SJSA1 (cell line): ENCODE measurements at places on chromosomes 4 and X.

GRCh38 chr4:5750052-5750945 is 39.3 kb downstream of the EVC start:
- no peak for DNase-seq

DNA sequence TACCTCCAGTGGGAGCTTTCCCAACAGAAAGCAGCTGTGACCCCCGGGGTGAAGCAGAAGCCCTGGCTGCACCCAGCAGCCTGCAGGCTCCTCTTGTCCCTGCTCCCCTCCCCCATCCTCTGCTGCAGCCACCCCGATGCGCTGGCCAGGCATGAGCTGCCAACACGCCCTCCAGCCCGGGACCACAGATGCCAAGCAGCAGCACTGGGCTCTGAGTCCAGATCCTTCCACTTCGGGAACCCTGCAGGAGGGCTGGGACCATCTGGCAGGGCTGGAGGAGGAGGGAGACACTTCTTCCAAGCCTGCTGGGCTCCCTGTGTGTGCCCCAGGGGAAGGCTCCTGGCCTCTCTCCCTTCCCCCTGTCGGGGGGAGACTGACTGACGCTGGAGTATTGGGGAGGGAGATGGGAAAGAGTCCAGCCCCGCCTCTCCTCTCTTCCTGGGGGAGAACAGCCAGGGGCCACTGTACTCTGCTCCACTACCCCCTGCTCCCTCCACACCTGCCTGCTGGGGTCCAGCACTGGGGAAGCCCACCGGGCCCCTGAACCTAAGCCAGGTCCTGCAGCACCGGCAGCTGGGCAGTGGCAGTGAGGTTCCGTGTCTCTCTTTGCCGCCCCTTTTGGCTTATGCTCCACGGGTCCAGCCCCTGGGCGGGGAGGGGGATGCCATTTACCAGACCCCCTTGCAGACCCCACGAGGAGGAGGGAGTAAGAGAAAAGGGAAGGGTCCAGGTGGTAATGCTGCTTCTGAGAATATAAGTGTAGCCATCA is 55.7 kb downstream of the PPP2R2C start:
- DNase-seq, result no peak

GRCh38 chr4:41052287-41052686 is 162.1 kb downstream of the APBB2 start:
- DNase-seq, result no peak

DNA sequence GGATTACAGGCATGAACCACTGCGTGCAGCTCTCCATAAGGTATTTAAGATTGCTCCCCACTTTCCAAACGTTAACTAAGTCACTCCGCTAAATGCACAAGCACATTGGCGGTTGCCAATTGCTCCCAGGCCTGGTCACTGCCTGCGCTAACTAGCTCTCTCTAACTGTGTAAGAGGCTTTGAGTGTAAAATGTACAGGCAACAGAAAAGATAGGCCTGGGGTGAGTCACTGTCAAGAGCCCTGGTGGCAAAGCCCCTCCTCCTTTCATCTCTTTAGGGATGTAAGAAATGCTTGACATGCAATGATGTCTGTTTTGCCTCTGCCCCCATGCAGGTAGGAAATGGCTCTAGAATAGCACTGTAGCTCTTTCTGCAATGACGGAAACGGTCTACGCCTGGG is 329.7 kb upstream of the GATB start:
- no peak for DNase-seq

DNA sequence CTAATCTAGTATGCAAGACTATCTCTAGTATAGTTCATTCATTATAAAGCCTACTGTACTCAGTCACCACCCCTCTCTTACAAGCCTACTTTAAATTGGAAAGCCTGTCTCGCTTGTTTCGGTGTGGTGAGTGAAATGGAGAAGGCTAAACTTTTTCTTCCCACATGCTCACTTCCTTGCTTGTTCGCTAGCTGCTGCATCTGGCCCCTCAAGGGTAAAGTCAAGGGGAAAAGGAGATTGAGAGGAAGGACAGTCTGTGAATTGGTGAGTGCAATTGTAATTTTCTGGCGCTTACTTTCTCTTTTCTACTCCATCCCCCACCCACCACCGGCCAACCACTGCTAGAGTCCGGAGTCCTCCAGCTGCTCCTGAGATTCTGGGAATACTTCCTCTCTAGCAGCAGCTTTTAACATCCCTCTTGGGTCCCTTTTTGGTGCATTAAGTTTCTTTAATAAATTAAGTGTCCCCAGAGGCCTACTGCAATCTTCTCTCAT is 12.1 kb upstream of the ARAP2 start:
- no peak for DNase-seq

DNA sequence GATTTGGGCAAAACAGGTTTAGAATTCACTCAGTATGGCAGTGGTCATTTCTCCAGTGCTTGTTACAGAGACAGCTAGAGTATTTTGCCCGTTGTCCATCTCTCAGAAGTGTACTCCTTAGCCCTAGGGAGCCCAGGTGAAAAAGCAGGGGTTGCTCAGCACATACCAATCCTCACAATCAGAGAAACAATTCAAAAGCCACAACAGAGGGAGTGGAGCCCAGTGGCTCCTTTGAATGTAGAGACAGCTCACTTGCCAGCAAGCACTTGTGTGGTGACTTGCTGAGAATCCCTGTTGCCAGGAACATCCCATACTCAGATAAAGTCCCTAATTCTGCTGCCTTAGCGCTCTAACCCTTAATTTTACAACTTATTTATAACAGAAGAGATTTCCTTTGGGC is 1488.3 kb downstream of the RPA4 start:
- no peak for DNase-seq

GRCh38 chr4:177796841-177797240 is 354.6 kb upstream of the AGA start:
- no peak for DNase-seq

GRCh38 chrX:3962511-3963311 is 249.3 kb upstream of the PRKX start:
- DNase-seq, result no peak

DNA sequence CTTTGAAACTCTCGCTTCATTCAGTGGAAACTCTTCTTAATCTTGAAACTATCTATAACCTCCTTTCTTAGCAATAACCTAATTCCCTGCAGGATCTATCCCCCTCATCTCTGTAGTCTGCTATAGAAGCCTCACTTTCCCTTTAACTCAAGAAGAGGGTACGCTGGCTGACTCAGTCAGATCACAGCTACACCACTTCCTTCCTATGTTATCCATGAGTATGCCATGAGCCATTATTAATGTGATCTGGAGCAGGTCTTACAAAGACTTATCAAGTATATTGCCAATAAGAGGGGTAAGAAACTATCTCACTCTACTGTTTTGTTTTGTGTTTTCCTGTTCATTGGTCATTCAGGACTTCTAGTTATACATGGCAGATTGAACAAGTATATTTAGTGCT is 165.3 kb downstream of the PJA1 start:
- DNase-seq, result no peak

DNA sequence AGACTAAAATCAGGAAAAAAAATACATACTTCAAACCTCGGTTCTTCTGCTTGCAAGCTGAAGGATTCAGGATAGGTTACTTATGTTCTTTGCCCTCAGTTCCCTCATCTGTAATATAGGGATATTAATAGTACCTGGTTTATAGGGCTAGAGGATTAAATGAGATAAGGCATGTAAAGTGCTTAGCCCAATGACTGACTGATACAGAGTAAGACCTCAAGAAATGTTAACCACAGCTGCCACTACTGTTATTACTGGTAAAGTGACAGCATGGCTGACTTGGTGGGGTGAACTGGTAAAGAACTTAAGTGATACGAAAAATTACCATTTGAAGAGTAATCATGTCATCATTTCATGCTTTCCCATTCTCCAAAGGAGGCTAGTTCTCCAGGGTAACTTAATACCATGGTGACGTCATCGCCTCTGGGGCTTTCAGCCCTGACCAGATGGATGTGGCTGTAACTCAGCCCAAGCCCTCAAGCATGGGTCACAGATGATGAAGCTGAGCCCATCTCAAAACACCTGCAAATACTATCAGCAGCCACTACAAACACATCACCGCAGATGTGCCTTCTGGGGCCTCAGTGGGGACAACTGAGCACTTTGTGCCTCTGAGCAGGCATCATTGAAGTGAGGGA is 44.5 kb upstream of the SCML1 start:
- no peak for DNase-seq

DNA sequence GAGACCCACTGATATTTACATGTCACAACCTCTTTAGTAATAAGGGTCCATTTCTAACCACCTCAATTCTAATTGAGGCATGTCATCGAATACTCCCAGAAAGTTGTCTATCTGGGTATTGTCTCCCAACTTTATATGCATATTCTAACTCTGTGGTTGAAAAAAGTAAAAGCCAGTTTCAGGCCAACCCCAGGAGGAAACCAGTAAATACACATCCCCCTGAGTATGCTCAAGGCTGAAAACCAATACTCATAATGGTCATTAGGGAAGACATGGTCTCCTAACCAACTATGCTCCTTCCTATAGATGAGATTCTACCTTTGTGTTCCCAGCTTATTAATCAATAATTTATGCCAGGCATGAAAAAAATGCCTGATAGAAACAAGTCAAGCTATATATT is 96.6 kb downstream of the SH3KBP1 start:
- DNase-seq, result no peak

- no peak for DNase-seq
Observed at GRCh38 chr4:119537586-119537985, 91.0 kb downstream of the PDE5A start.

DNA sequence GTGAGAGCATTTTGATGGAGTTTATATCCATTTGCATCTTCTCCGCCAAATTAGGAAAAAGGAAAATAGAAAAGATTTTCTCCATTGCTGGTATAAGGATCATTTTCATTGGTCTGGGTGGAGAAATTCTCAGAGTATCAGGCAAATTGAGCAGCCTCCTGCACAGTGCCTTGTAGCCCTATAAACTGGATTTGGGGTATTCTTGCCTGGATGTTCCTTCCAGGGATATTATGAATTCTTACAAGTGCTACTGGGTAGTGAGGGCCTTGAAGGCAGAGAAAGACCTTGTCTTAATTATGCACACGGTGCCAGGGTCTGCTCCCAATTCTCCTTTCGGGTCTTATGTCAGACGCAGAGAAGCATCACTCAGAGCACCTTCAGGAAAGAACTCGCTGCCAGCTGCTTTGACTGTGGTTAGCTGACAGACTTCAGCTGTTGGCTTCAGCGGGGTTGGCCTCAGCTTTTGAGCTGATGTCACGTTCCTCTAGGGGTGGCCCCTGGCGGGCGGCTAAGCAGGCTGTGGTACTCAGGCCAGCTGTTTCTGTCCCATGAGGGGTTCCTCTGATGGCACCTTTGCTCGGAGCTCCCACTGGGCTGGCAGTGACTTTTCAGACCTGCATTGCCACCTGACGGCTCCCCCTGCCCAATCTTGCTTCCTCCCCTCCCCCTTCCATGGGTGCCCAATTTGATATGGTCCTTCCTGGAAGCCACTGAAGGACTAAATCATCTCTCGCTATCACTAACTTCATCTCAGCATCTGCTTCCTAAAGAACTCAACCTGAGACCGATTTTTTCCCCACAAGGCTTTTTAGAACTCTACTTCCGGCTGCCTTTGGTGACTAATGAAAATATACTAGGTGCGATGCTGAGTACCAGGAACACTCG is 519.5 kb downstream of the BCOR start:
- DNase-seq, result peak; percentile 24

GRCh38 chr4:3193531-3194203 is 55.3 kb upstream of the MSANTD1 start:
- DNase-seq, result no peak

- DNase-seq, result no peak
Observed at GRCh38 chrX:51893931-51894696, 691 bp downstream of the MAGED1 start.

- DNase-seq, result no peak
Observed at GRCh38 chrX:47637546-47638195, 7.9 kb upstream of the CFP start.

DNA sequence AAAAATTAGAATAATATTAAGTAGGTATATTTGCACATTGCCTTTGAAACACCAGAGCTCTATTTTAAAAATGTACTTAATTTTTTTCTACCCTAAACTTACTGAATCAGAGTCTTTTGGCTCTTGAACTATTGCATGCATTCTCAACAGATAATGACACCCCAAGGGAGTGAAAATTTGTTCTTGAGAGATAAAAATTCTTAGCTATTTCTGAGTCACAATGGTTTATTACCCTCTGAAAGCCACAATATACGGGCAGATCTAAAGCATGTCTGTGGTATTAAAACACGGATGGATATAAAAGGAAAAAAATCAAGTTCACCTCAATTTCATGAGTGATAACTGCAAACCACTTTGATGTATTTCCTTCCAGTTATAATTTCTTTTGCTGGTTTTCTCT is 636.3 kb upstream of the FTHL17 start:
- no peak for DNase-seq

GRCh38 chr4:100708776-100709175 is 191.0 kb upstream of the EMCN start:
- DNase-seq, result no peak
